ENCODE measurements at places on chromosomes 12 and 14.

DNA sequence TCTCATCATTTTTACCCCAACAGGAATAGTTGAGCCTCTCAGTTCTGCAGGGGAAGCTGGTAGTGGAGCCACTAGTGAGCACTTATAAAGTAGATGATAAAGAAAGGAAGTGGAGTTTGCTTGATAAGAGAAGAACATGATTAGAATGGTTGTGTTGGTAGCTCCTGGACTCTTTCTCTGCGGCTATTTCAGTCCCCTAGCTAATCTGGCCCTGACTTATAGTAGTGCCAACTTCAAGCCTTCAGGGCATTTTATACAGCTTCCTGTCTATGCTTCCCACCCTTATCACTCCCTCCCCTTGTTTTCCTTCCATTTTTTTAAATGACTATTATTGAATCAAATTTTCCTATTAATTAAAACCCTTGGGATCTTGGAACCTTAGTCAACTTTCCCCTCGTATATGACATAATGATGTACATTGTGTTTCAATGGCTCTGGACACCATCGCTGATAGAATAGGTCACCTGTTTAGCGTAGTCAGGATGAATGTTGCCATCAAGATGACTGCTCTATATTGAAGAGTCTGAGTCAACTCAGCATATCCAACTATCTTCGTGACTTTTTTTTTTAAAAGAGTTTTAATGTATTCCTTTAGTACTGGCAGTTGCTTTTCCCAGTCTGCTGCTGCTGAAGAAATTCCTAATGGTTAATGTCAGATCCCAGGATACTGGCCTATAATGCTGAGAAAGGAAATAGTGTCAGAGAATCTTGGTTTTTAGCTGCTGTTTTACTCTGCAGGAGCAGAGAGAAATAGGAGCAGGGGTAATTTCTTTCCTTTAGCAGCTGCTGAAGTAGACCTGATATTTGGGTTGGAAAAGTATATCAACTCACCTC lies 16.2 kb upstream of the PCNX1 start:
- DNase-seq = no peak

DNA sequence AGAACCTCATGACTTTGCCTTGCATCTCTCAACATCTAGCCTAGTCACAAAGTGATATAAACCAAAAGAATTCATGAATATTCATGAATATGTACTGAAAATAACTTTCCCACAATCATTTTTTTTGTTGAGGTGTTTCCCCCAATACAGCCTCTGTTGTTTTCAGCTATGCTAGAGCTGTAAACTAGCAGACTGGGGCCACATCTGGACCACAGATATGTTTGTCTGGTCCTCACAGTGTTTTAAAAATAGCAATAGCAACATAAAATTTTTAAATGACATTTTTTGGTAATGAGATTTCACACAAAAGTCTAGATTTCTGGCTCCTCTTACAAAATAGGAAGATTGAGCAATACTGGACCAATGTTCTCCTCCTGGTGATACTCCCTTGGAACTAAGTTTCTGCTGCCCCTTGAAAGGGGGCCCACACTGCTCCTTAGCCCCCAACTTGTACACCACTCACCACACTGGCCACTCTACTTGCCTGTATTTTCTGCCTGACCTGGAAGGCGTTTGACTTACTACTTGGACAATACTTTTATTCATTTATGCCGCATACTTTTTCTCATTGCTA lies 81.2 kb downstream of the BMP4 start:
- DNase-seq = no peak

DNA sequence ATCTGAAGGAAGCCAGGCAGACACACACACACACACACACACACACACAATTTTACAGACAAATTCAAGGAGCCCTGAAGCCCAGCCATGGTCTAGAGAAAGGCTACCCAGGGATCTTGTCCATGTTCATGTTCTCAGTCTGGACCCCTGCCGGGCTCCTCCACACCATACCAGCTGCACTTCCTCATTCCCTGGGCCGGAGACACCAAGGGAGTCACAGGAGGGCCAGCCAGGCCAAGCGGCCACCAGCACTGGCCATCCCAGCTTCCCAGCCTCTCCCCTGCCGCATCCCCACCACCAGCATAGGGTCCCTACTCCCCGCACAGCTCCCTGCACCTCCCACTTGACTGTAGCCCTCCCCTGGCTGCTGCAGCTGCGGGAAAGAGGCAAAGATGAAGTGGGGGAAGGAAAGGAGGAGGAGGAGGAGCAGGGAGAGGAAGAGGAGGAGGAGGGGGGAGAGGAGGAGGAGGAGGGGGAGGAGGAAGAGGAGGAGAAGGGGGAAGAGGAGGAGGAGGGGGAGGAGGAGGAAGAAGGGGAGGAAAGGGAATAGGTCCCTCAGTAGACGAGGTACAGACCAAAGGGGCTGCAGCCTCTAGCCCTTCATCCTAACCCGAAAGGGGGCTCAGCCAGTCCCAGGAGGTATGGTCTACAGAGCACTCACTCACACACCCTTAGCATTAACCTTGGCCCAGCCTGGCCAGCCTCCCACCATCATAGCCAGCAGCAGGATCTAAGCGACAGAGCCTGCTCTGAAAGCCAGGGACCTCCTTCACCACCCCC lies 293.2 kb downstream of the DPF3 start:
- no peak for DNase-seq

DNA sequence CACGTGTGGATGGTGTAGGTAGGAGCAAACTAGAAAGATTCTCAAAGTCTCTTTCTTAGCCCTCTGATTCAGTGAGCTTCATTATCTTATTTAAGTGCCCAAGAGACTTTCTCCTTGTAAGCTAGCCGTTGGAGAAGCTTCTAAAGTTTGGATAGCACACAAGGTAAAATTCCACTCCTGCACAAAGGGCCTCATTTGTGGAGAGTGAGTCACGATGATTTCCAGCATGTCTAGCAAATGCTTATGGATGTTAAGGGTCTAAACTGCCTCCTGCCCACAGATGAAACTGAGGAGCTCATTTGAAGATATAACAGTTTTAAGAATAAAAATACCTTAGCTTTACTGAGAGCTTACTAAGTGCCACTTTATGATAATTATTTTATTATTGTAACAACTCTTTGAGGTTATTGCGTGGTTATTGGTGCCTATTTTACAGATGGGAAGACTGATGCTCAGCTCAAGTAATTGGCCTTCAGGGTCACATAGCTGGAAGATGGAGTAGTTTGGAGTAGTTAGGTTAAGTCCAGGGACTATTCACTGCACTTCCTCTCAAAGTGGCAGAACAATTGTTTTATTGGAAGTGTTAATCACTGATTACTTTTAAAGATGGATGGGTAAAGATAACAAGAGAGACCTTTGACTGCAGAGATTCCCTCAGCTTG lies 78.7 kb upstream of the HIF1A start:
- DNase-seq = no peak

- peak; percentile 46 for DNase-seq
Measured at GRCh38 chr12:46661110-46661845, 164.5 kb downstream of the SLC38A4 start.

- DNase-seq = no peak
Measured at GRCh38 chr14:100747021-100747586, 20.4 kb downstream of the DLK1 start.

GRCh38 chr12:69719336-69720316 lies 19.0 kb upstream of the RAB3IP start:
- DNase-seq = no peak

GRCh38 chr12:19539836-19540235 lies 100.5 kb downstream of the AEBP2 start:
- no peak for DNase-seq

DNA sequence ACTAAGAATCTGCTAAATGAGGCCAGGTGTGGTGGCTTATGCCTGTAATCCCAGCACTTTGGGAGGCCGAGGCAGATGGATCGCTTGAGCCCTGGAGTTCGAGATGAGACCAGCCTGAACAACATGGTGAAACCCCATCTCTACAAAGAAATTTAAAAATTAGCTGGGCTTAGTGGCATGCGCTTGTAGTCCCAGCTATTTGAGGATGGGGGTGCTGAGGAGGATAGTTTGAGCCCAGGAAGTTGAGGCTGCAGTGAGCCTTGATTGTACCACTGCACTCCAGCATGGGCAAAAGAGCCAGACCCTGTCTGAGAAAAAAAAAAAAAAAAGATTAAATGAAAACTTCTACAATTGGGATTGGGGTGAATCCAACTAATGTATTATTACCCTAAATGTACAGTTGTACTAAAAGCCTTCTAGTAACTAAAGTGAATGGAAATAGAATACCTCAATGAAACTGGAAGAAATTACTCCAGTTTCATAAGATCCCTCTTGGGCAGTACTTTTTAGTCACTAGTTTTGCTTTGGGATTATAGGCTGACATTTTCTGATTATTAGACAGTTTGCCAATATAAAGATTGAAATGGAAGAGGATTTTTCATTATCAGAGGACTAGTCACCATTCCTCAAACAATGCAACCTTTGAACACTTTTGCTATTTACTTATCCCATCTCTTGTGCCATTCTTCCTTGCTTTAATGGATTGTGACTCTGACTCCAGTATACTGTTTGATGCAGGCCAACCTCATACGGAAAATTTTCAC lies 14.3 kb downstream of the COCH start:
- DNase-seq = no peak
